ENCODE measurements at places on chromosomes 2 and 18. TPM values are rescaled to one million over a fixed set of nuclear protein-coding genes. Genes with fewer than 3 reads are reported as not detected.

- DNase-seq, result no peak
Measured at GRCh38 chr2:181106789-181107627, 126.6 kb downstream of the UBE2E3 start.

DNA sequence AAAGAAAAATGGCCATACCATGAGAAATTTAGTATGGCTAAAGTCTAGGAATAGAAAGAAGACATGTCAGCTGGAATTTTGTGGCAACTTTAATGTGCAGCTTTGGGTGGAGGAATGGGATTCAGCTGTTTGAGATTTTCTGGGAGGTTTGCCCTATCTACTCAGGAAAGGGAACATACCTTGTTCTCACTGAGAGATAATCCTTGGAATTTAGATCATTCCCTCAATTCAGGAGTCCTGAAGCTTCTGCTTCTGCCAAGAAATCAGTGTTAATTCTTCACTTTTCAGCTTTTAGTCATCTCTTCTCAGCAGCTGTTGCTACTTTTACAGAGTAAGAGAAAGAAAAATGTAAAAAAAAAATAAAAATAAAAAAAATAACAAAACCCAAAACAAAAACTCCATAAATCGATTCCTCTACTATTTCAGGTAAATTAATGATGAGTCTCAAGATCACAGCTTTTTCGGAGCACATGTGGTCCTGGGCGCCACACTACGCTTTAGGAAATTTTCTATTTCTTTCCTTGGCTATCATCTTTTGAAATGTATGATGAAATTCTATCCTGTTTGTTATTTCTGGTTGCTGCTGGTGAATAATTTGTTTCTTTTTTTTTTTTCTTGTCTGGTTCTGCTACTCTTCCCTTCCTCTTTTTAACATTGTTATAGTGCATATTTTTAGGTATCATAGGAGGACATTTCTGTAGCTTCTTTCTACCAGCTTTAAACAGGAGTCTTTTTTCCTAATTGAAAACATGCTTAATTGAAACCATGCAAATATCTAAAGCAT is 18.9 kb upstream of the BAZ2B start:
- DNase-seq, result no peak

DNA sequence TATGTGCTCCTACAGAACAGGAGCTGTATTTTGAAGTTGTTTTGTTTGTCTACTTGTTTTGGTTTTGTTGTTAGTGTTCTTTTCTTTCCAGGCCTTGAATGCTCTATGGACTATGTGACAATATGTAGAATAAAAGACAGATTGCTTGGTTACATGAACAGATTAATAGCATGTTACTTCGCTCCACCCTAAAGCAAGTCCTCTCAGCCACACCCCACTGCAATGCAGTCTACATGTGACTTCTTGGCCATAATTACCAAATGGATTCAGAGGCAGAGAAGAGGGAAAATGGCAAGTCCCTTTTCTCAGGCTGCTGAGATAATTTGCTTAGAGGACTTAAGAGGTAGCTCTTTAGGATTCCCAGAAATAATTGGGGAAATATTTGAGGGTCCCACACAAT is 123.2 kb upstream of the CYP1B1 start:
- no peak for DNase-seq

- no peak for DNase-seq
Measured at GRCh38 chr18:23929362-23929930, 85.1 kb upstream of the TTC39C start.

DNA sequence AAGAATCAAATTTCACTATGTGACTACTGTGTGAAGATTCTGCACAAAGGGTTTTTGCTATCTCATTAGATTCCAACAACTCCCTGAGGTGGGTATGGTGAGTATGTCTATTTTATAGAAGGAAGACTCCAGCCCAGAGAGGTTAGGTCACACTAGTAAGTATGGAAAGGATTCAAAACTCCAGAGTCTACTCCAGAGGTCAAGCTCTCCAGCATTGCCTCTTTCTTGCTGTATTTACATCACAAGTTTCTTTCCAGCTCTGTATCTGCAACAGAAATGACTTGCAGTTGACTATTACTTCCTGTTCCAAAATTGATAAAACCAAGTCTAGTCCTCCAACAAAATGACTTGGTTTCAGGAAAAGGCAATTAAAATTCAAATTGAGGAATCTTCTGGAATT is 2.1 kb downstream of the COL4A4 start:
- no peak for DNase-seq

GRCh38 chr2:66426244-66427111 is 8.4 kb upstream of the MEIS1 start:
- no peak for DNase-seq

- no peak for DNase-seq
Measured at GRCh38 chr2:1814616-1815015, 70.3 kb upstream of the PXDN start.

DNA sequence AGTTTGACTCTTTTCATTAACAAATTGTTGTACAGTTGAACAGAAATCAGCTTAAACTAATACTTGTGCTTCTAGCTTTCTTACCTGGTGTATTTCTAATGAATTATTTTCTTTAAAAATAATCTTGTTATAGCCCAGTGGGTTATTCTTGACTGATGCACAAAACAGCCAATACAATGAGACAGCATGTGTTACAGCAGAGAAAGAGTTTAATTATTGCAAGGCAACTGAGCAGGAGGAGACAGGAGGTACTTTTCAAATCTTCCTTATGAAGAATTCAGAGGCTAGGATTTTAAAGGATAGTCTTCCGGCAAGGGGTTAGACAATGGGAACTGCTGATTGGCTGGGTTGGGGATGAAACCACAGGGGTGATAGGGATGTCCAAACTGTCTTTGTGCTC is 64.5 kb upstream of the TPO start:
- DNase-seq, result no peak

GRCh38 chr2:234135750-234136221 is 85.3 kb downstream of the SPP2 start:
- DNase-seq, result peak; percentile 12

DNA sequence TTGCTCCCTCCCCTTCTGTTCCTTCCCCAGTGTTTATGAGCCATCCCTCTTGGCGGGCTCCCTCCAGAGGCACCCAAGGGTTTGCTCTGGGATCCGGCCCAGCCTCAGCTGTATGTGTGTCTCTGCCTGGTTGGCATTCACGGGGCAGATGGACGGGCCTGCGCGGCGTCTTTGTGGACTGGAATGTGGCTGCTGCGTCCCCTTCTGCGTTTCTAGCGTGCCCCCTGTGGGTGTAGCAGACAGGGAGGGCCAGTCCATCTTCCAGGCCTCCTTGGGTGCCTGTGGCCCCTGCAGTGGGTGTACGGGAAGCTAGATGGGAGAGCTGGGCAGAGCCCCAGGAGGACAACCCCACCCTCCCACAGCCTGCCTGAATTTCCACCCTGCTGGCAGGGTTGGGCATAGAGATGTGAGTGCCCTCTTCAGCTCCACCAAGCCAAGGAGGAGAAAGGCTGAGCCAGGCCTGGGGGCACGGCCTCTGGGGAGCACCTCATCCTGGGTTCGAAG is 15.7 kb downstream of the GPC1 start:
- DNase-seq, result no peak

DNA sequence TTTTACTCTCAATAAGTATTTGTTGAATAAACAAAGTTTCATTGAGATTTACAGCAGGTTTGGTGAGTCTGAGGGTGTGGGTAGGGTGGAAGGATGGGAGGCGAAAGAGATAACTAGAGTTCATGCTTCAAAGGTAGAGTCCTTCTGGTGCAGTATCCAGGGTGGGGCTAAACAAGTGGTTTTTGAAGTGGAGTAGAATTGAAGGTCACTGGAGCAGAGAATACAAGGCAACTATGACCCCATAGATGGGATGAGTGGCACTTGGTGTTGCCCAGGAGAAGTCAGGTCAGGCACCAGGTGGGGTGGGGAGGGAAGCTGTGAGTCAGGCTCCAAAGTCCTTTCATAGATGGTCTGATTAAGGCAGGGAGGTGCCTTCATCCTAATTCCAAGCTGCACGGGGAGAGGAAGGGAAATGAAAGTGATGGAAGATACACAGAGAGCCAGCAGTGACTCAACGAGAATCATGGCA is 6.6 kb upstream of the CAB39 start:
- no peak for DNase-seq

DNA sequence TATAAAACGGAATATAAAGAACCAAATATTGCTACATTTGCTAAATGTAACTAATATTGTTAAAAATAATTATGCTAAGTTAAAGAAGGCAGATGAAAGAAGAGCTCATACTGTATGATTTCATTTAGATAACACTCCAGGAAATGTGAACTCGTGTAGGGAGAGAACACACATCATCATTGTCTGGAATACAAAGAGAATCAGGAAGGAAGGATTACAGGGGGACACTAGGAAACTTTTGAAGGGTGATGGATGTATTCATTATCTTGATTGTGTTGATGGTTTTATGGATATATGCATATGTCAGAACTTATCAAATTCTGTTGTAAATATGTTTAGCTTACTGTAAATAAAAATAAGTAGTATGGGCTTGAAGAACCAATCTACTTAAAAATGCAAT is 104.1 kb upstream of the TRIB2 start:
- DNase-seq, result no peak

DNA sequence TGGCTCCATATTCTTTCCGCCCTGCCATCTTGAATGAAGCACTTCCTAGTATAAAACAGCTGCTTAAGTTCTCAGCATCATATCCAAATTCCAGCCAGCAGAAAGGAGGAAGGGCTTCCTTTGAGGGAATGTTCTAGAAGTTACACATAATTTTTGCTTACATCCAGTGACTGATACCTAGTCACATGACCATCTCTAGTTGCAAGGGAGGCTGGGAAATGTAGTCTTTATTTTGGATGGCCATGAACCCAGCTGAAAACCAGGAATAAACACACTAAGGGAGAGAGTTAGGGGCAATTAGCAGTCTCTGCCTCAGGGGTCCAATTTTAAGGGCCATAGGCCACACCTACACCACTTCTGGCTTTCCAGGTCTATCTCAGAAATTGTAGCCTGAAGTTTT is 57.8 kb upstream of the LMAN1 start:
- DNase-seq, result no peak

DNA sequence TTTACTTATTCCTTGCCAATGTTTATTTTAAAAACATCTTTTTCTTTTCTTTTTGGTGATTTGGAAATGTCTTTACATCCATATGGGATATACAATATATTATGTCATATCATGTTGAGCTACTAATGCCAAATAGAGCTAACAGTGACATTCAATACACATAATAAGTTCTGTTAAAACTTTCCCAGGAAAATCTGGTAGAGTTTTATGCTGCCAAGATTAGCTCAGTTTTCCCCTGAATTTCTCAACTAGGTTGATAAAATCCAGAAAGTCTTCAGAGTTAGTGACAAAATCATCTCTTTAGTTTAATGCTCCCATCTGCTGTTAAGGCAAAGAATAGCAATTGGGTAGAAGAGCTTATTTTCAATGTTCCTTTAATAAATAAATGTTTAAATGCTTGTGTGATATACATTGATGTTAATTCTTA is 9.9 kb downstream of the COL3A1 start:
- DNase-seq, result no peak

- DNase-seq, result no peak
Measured at GRCh38 chr2:17791121-17791816, 25.0 kb upstream of the MSGN1 start.

GRCh38 chr2:20146401-20146800 is 78.5 kb downstream of the SDC1 start:
- DNase-seq, result no peak

GRCh38 chr2:169964740-169965139 is 137.5 kb downstream of the UBR3 start:
- no peak for DNase-seq

DNA sequence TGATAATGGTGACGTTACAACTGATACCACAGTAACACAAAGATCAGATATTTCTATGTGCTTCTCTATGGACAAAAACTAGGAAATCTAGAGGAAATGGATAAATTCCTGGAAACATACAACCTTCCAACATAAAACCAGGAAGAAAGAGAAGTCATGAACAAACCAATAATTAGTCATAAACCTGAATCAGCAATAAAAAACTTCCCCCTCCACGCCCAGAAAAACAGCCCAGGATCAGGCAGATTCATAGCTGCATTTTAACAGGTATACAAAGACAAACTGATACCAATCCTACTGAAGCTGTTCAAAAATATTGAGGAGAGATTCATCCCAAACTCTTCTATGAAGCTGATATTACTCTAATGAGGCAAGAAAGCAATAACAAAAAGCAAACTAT is 1535.2 kb upstream of the LRRTM1 start:
- DNase-seq, result no peak

DNA sequence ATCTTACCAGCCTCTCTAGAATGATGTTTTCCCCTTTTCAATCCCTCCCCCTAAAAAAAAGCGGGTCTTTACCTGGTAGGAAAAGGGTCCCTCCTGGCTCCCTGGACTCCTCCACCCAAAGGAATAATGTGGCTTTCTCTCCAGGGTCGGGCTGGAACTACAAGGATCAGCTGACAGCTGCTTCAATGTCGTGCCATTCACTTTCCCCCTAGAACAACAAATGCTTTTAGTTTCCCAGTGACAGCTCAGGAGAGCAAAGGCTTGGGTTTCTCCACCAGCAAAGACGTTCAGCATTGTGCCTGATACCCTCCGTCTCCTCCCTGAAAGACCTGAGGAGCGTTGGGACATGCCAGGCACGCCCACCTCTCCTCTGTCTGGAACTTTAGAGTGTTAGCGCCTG is 173.8 kb upstream of the SIX3 start:
- no peak for DNase-seq

GRCh38 chr2:68319398-68320117 is at the start of gene CNRIP1:
CNRIP1 (minus strand) TSS chr2:68319949; CDS start chr2:68319400, 549 bp downstream.
- DNase-seq, result peak; percentile 65

GRCh38 chr2:222797261-222797660 is 63.6 kb upstream of the ACSL3 start:
- DNase-seq, result no peak

DNA sequence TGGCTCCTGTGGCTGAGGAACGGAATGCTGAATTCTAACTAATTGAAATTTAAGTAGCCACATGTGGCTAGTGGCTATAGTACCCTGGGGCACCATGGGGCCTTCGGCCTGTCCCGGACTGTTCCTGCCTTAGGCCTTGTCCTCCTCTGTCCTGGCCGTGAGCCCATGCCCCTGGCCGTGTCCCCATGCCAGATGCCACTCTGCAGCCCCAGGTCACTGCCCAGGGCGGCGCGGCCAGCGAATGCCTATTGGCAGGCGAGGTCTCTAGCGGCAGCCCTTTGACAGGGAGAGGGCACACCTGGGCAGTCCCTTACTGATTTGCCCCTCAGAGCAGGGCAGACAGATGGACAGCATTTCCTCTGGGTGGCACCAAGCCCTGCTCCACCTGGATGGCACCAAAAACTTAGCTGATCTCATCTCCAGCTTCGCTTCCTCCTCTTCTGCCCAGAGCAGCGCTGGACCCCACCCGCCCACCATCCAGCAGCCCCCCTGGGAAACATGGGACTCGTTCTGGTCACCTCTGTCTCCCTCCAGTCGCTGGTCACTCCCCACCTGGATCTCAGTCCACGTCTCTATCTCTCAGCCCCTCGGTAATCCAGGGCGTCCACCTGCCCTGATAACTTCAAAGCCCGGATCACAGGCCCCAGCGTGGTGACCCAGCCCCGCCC is 1.1 kb upstream of the DGKD start:
- no peak for DNase-seq

TUBA4B gene
- total RNA-seq, result not detected

CD8B gene
- not detected for total RNA-seq

ADD2 gene
- 291 TPM for total RNA-seq

TRIM43 gene
- total RNA-seq, result not detected

SOWAHC gene
- total RNA-seq, result 33.0 TPM

CCDC68 gene
- 1.2 TPM for total RNA-seq

LDLRAD4 gene
- 60.7 TPM for total RNA-seq

TUBA3E gene
- total RNA-seq, result not detected

All from frontal cortex (tissue), 4 donors.